ENCODE measurements at places on chromosomes 4 and X.

GRCh38 chr4:125489952-125490690 is 175.4 kb downstream of the FAT4 start:
- DNase-seq = no peak

DNA sequence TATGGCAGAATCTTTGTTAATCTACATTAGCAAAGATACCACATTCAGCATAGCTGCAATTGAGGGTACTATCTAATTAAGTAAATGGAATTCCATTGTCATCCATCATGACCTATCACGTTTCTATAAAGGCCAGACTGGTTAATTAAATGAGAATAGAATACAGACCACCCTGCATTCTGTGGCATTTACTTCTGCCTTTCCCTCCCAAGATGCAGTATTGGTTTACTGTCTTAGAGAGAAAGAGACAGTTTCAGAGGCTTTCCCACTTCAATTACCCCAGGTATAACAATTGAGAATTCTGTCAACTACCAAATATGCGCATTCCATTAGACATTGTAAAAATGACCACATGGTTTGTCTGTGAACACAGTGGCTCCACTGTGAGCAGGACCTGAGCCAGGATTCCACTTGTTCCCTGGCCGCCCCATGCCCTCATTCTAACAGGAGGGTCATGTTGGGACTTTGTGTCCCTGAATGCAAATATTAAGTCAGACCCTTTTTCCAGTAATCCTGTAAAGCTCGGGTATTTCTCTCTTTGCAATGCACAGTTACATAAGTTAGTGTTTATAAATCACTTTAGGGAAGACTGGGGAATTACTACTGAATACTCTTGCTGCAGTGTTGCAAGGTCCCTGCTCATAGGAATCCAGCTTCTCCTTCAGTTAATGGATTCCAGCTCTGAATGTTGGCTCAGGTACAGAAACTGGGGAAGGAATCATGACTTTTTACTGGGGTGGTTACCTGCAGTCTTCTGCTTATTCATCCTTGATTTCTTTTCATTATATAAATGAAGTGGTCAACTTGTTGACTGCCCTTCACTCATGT is 261.0 kb downstream of the PDGFC start:
- no peak for DNase-seq

- no peak for DNase-seq
Observed at GRCh38 chrX:39175418-39176057, 374.3 kb downstream of the MID1IP1 start.

- DNase-seq = no peak
Observed at GRCh38 chr4:139902321-139903320, 237.0 kb downstream of the MGST2 start.

DNA sequence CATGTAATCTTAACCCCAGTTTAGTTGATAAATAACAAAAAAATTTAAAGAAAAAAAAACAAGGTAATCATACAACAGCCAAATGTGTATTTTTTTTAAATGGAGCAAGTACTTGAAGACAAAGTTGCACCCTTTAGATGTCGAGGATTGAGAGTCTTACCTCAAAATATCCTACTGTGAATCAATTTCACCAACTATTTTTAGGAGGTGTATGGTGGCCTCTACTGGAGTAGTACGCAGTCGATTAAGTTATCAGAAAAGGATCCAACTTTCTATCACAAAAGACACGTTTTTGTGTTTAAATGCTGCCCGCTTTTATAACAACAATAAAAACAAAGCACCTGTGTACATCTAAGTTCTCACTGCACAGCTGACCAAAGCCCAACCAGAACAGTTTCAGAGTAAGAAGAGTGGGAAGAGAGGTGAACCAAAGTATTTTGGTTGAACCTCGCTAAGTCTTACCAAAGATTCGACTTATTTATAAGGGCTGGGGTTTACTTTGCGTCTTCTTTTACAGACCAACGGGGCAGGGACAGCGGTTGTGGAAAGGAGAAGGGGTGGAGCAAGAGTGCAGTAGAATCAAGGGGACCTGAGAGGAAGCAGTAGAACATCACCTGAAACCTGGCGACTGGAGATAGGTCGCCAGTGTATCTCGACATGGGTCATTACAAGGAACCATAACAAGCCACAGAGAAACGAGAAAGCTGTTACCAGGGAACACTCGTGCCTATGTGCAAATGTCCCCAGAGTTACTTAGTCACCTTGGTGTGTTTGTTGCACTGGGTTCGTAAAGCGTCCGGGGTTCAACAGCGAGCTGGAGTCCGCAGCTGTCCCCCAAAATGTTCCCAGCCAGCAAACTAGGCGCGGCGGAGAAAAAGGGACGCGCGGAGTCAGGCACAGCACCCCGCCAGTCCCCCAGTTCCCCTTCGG is 1.1 kb downstream of the RPS6KA6 start:
- DNase-seq = no peak

GRCh38 chr4:179543771-179544170 is 2101.5 kb upstream of the AGA start:
- DNase-seq = no peak

DNA sequence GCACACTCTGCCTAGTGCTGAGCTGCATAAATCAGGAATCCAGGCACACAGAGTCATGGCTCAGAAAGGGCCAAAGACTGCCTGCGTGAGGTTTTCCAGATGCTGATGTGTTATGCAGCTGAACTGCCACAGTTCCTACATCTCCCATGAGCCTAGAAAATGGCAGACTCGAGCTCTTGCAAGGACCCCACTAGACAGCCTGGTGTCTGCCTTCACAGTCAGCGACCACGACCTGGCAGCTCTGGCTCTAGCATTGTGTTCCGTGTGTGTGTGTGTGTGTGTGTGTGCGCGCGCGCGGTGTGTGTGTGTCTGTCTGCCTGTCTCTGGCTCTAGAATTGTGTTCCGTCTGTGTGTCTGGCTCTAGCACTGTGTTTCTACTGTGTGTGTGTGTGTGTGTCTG is 203.6 kb upstream of the AGTR2 start:
- DNase-seq = no peak

DNA sequence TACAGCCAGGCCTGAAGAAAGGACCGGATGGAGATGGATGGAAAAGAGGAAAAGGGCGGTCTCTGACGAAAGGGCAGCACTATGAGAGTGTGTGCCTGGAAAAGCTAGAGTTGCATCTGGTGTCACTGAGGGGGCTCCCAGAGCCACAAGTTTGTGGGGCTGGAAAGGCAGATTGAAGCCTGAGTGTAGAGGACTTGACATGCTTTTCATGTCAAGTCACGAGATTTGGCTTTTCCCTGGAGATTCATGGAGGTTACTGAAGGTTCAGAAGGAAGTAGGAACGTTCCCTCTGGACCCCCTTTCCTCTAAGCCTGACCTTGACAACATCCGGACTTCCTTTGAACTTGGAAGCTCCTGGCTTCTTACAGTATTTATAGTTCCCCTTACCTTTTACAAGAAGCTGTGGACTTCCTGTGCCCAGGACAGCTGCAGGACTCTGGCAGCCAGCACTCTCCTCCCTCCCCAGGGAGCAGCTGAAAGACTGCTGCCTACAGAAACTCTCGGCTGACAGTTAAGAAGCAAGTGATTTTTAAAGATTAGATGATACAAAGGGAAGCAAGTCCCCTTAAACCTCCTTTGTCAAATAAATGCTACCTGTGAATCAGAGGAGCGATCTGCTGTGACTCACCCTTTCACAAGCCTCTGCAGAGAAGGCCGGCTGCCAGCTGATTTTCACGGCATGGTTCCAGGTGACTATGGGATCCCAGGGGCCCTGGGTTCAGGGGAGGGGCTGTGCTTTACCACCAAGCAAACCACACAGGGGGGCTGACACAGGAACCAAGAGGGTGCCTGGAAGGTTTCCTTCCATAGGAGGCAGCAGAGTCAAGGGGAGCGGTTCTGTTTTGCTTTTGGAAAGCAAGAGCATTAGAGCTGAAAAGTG is 72.9 kb upstream of the STIM2 start:
- no peak for DNase-seq

GRCh38 chr4:145520172-145520571 is 38.5 kb downstream of the SMAD1 start:
- DNase-seq = no peak

GRCh38 chrX:34810916-34811315 is 131.7 kb upstream of the FAM47B start:
- DNase-seq = no peak

GRCh38 chr4:145090380-145090779 is 7.6 kb downstream of the ANAPC10 start:
- DNase-seq = no peak

DNA sequence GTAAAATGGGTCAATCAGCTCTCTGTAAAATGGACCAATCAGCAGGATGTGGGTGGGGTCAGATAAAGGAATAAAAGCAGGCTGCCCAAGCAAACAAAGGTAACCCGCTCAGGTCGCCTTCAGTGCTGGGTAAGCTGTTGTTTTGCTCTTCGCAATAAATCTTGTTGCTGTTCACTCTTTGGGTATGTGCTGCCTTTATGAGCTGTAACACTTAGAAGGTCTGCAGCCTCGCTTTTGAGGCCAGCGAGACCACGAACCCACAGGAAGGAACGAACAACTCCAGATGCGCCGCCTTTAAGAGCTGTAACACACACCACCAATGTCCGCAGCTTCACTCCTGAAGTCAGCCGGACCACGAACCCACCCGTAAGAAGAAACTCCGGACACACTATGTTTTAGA is 11.5 kb upstream of the CAMK2D start:
- DNase-seq = no peak

- no peak for DNase-seq
Observed at GRCh38 chrX:132636080-132636479, 147.2 kb upstream of the MBNL3 start.

DNA sequence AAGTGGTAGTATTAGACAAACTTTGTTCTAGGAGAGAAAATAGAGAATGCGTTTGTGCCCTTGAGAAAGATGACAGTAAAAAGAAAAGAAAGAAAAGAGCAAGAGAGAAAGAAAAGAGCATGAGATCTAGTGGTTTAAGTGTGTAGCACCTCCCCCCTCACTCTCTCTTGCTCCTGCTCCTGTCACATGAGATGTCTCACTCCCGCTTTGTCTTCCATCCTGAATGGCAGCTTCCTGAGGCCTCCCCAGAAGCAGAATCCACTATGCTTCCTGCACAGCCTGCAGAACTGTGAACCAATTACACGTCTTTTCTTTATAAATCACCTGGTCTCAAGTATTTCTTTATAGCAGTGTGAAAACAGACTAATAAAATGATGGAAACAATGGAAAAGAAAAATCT is 499.6 kb downstream of the ACTRT1 start:
- no peak for DNase-seq

DNA sequence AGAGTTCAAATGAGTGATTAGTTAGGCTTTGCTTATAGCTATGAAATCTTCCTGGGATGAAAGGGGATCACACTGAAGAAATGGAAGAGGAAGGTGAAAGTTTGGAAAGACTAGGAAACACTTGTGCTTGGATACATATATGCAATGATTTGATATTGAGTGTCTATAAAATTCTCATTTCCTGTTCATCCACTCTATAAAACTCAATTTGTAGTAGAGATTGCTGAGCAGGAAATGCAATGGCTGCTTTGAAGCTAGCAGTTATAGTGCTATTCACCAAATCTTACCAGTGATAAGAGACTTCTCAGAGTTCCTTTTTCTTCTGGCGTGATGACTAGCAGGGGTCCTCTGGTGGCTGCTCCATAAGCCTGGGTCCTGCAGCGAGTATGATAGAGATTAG is 128.1 kb upstream of the HPF1 start:
- DNase-seq = no peak

DNA sequence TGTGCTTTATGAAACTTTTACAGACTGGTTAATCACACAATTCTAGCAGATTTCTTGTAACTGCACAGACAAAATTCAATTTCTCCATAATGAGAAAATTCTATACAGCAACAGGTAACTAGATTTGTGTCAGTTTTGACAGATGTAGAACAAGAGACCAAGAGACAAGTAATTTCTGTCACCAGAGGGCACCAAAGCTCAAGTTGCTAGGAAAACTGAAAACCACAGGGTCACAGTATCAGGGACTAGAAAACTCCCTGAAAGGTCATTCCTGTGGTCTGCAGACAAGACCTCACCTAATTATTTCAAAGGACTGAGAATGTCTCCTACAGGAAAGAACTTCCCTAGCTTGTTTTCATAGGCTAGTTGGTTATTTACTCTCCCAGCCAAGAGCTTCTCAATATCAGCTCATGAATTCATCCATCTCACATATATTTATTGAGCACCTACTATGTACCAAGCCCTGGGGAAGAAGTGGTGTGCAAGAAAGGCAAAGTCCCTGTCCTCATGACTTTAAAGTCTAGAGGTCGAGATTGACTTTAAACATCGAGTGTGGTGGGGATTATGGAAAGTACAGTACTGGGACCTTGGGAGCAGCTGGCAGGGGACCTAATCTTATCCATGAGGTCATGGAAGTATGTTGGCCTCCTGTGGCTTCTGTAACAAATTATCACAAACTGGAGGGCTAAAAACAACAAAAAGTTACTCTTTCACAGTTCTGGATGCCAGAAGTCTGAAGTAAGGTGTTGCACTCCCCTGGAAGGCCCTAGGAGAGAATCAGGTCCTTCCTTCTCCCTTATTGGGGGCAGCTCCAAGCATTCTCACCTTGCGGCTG is 47.8 kb upstream of the SETD7 start:
- no peak for DNase-seq

DNA sequence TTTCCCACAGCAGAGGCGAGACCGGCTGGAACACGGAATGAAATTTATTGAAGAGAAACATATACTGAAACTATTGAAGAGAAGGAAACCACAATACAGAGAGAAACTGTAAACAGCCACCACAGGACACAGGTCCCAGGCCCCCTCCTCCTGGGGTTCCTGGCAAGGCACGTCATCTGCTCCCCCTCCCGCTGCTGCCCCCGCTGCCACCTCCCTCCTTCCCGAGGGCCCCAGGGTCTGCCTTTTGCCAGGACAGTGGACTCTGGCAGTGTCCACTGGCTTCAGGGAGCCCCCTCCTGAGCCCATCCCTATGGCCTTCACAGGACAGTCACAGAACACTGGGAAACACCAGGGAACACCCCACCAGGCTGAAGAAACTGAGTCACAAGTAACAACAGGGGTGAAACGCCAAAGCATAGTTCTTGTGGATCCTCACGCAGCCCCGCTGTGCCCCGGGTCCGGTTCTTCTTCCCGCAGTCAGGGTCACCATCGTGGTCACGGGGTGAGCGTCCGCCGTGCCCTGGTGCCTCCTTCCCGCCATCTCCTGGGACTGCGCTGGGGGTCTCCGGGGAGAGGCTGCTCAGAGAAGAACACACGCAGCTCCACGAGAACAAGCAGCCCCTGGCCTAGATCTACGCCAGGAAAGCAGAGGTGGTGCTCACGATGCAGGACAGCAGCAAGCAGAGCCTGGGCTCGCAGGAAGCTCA is 5.4 kb downstream of the PNMA6E start:
- no peak for DNase-seq

- no peak for DNase-seq
Observed at GRCh38 chr4:170423137-170423536, 333.4 kb upstream of the AADAT start.

Measured in NCI-H1048 (cell line).